ENCODE measurements at places on chromosomes 2 and 18. TPM values are rescaled to one million over a fixed set of nuclear protein-coding genes. Genes with fewer than 3 reads are reported as not detected.

DNA sequence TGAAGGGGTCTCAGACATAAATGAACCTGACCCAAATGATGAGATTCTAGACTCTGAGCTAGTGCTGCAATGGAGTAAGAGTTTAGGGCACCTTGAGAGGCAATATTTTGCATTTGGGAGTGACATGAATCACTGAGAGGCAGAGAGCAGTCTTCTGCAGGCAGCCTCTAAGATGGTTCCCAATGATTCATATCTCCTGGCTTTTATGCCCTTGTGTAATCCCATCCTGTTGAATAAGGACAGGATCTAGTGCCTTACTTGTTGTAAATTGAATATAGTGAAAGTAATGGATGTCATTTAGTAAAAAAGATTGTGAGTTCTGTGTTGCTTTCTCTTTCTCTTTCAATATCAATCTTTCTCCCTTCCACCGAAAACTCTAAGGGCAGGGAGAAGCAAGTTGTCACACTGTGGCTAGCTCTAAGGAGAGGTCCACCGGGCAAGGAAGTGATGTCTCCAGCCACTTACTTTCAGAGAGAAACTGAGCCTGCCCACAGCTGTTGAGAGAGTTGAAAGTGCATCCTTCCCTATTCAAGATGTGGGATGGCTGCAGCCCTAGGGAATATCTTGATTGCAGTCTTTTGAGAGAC, 144.7 kb downstream of the TRIB2 start:
- DNase-seq = peak; percentile 59

Gene KCNJ3
- total RNA-seq = not detected

Gene RAB6D
- not detected for total RNA-seq

DNA sequence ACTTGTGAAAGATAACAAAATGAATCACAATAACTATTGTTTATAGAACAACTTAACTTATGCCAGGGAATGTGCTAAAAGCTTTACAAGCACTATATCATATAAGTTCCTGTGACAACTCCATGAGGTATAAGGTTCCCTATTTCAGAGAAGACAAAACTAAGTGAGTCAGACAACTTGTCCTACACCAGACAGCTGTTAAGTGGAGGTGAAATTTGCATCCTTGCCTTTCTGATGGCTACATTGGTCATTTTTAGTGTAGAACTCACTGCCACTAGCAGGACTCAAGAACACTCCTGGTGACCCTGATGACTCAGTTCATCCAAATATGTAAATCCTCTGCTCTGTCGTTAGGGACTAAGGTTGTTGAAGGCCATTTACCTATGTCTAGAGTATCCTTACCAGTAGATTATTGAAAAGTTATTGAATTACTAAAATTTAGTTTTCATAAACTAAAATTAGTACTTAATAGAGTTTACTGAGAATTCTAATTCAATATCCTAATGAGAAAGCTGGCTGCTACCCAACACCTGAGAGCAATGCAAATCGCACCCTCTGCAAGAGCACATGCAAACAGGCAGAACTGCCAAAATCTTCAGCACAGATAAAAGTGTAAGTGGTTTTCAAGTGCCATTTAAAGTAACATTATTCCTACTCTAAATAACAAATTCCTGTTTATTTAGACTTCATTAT, 636.2 kb downstream of the NRXN1 start:
- DNase-seq = no peak

Gene RPL37A
- 4,349 TPM for total RNA-seq

Gene L3MBTL4
- not detected for total RNA-seq

GRCh38 chr18:55384551-55385275, 203.3 kb downstream of the TCF4 start:
- DNase-seq = peak; percentile 62

Gene EML4
- total RNA-seq = 31.2 TPM

- no peak for DNase-seq
Measured at GRCh38 chr2:43123981-43124686, 102.3 kb downstream of the ZFP36L2 start.

DNA sequence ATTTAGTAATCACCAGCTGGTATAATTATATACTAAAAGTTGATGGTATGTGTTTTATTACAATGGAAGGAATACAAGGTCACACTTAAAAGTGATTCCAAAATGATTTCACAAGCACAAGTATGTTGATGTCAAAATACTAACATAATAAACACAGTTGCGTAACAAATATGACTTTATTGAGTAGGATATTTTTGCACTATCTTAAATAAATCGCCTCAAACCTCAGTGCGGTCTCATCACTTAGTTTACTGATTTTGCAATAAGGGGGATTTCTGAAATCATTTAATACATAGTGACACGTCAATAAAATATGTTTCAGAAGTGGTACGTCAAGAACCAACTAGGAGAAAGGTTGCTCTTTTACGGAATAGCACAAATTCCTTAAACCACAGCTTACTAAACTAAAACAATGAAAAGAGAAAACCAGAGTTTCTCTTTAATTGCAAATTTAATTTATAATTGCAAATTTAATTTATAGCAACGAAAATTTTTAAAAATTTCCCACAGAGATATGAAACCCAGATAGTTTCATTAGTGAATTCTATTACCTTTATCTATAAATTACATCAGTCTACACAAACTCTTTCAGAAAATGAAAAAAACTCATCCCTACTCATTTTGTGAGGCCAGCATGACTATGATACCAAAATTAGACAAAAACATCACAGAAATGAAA, 304.0 kb upstream of the REG3G start:
- peak; percentile 33 for DNase-seq

GRCh38 chr2:240172071-240172895, 31.8 kb upstream of the OTOS start:
- DNase-seq = no peak

DNA sequence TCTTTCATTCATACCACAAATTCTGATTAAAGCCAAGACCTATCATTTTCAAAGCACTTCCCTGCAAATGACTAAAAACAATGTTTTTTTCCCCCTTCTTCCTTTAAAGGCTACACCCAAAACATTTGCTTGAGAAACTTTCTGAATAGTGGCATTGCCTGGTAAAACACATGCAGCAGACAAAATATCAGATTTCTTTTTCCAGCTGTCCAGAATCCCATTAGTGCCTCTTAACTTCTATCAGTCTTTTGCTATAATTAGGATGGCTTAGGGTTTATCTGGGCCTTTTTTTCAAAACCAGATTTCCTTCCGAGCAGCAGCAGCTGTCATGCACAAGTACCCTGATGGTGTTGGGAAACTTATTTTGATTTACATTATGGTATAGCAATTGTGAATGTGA, 50.6 kb downstream of the ALPK2 start:
- DNase-seq = no peak

Gene MROH2A
- not detected for total RNA-seq

Gene DPP4
- not detected for total RNA-seq

Gene LGALSL
- total RNA-seq = 11.4 TPM
